ENCODE measurements at places on chromosomes 5 and 9. TPM values are rescaled to one million over a fixed set of nuclear protein-coding genes. Genes with fewer than 3 reads are reported as not detected.

The N4BP3 gene
- 16.0 TPM for total RNA-seq

The PCDHA7 gene
- 0.07 TPM for total RNA-seq

The FBP2 gene
- total RNA-seq: not detected

The TSSK1B gene
- total RNA-seq: not detected

The BARX1 gene
- total RNA-seq: not detected

The ENC1 gene
- total RNA-seq: 64.3 TPM

The POLR1E gene
- 30.7 TPM for total RNA-seq

The NMUR2 gene
- not detected for total RNA-seq

The OR2V1 gene
- total RNA-seq: not detected

The PARP8 gene
- total RNA-seq: 0.13 TPM

The MAML1 gene
- 13.2 TPM for total RNA-seq

The ZNF622 gene
- 33.0 TPM for total RNA-seq

The FNBP1 gene
- 40.5 TPM for total RNA-seq

The TMEM215 gene
- not detected for total RNA-seq

The ANKRD55 gene
- total RNA-seq: 0.57 TPM

The PCDHA2 gene
- under 0.01 TPM for total RNA-seq

The ANKRD31 gene
- total RNA-seq: 0.07 TPM

The NCS1 gene
- 50.7 TPM for total RNA-seq

The PCDHB3 gene
- 0.27 TPM for total RNA-seq

The ABLIM3 gene
- 47.9 TPM for total RNA-seq

The CATSPER3 gene
- total RNA-seq: not detected

Measured in thoracic aorta endothelial cell (primary cell).